Omental fat pad (tissue), 4 donors: ENCODE measurements at places on chromosomes 6 and 20.

DNA sequence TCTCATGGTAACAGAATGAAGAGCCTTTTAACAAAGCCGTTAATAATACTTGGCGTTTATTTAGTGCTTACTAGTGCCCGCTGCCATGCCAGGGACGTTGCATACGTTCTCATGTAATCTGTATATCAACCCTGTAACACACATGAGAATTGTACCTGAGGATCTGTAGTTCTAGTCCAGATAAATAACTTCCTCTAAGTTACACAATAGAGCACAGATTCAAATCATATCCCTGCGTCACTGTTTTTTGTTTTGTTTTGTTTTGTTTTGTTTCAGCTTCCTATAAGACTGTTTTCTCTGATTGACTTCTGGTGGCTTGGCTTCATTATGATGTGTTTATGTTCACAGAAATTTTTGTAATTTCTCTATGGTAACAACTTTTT, 553 bp downstream of the ZSCAN16 start:
- no peak for DNase-seq

DNA sequence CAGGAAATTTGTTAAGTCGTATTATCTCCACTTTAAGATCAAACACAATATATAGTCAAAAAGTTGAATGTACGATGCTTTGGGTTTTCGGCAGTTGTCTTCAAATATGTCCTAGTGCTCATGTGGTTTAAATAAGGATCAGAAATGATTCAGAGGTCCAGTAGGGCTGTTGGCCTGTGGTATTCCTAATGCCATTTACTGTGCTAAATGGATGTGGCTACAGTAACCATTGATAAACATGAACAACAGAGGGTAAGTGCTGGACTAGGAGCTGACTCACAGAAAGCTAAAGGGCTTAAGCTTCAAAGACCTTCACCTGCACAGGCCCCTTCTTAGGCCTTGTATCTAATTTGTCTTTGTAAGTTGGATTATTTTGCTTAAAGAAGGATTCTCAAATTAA, 80.5 kb upstream of the TPD52L1 start:
- DNase-seq: no peak

GRCh38 chr6:71721642-71722041, 164.7 kb upstream of the RIMS1 start:
- no peak for DNase-seq

- no peak for DNase-seq
Measured at GRCh38 chr6:113018351-113019151, 671.4 kb downstream of the RFPL4B start.

DNA sequence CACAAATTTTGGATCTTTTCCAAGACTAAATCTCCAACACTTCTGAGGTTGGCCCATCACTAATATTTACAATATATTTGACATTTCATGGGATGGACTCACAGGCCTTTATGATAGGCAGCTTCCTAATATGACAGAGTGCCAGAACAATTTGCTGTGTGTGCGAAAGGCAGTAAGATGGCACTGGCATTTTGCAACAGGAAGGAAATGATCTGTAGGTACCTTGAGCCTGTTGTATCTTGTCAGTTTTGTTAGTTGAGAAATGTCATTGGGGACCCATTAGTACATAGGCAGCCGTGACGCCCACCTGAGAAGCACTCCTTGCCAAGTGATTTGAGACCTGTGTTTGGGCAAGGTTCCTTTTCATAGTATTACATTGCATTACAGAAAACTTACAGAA, 153.4 kb upstream of the HEY2 start:
- no peak for DNase-seq
